ENCODE measurements at places on chromosomes 7 and 10.
A peak's percentile ranks its signal among the peaks of the same experiment; 100 is the strongest.

DNA sequence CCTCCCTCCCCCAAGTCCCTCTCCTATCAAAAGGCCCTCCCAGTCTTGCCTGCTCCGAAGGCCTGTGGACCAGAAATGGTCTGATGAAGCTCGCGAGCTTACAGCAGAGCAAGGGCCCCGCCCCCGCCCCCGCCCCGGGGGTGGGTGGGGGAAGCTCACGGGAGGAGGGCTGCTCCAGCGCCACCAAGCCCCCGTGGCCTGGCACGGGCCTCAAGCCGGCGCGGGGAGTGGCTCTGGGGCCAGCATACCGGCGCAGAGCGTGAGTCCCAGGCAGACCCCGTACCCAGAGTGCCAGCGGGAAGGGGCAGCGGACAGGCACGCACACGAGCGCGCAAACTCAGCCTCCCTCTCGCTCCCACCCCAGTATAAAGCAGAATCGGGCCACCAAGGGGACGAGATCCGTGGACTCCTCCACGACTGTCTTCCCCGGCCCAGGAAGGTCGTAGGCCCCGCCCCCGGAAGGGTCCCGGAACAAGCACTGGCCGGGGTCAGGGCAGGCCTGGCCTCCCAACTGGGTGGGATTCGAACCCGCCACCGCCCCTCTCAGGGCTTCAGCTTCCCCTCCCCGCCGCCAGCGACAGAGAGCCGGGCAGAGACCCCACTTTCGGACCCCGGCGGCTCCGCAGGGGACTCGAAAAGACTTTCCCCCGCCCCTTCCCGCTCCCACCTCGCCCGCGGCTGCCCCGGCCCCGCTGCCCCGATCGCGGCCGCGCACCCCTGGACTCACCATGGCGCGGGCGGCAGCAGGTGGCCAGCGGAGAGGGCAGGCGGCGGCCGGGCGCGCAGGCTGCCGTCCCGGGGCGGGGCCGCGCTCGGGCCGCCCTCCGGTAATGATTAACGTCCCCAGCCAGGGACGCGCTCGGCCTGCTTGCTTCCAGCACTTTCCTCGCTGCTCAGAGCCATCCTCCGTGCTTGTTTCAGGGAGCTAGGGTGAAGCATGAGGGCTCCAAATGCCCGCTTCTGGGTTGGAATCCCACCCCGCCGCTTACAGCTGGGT lies at the start of gene PCBD1:
Gene PCBD1 (minus strand): TSS at position 762 of the 997 bp plus-strand sequence. CDS start 32 bp downstream, at position 730.
- peak; percentile 86 for DNase-seq

DNA sequence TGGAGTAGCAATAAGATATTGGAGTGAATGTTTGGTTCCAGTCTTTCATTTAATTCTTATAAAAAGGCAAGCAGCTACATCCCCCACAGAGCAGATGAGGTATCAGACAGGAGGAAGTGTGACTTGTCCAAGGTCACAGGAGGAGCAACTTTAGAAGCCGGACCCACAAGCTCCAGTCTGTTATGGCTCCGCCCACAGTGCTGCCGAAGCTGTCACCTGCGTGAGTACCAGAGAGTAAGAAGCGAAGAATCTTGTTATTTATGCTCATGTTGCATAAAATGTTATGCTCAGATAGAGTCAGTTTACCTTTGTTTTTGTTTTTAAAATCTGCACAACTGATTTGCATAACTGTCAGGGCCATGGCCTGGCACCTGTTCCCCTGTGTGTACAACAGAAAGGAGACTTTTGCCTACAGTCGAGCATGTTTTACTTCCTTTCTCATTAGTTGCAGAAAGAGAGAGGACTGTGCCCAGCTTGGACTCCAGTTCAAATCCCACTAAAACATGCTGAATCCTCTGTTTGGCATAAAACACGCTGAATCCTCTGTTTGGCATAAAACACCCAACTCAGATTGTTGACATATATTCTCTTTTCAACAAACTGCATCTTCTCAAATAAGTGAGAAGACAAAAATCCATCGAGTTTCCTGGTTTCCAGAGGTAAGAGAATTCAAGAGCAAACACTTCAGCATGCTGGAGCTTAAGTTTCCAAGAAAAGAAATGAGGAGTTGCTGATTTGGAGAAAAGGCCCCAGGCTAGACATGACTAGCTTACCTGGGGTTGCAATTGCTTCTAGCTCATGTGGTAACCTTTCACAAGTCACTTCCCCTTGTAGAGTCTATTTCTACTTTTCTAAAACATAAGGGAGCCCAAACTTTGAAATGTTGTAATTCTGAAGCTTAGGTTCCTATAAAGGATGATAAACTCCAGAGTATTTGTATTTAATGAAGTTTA lies 409.8 kb upstream of the ZMIZ1 start:
- DNase-seq: no peak

GRCh38 chr7:137539111-137539715 lies 195.7 kb upstream of the PTN start:
- no peak for DNase-seq

- DNase-seq: no peak
Observed at GRCh38 chr7:49150486-49150885, 226.1 kb downstream of the CDC14C start.

GRCh38 chr7:28298870-28299518 lies 113.3 kb upstream of the CREB5 start:
- peak; percentile 50 for DNase-seq

All from WERI-Rb-1 (cell line).